ENCODE measurements at places on chromosomes 1 and 21.

DNA sequence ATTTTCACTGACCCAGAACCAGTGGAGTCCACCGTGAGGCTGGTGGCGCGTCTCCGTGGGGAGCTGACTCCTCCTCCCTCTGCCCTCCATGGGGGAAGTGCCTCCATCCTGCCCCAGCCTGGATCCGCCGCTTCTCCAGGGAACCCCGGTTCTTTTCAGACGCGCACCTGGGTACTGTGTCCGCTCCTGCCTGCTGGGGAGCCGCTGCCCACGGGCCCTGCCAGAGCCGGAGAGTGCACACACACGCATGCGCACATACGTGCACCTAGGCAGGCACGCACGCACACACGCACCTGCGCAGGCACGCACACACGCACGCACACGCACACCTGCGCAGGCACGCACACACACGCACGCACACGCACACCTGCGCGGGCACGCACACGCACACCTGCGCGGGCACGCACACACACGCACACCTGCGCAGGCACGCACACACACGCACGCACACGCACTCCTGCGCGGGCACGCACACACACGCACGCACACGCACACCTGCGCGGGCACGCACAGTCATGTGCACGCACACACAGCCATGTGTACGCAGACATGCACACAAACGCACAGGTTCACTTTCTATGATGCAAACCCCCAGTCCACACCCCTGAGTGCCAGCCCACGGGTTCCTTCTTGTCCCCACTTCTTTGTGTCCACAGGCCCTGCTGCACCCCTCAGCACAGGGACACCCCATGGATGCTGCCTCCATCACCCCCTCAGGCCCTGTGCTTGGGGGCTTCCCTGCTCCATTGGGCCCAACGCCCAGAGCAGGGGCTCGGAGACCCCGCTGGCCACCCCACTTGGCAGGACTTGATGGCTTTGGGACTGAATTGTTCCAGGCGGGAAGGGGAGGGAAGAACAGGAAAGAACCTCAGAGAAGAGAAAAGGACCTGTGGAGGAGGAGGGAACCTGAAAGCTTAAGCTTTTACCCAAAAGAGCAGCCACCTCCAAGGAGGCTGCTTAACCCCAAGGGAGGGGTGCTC, 42.7 kb downstream of the MORN1 start:
- no peak for DNase-seq

DNA sequence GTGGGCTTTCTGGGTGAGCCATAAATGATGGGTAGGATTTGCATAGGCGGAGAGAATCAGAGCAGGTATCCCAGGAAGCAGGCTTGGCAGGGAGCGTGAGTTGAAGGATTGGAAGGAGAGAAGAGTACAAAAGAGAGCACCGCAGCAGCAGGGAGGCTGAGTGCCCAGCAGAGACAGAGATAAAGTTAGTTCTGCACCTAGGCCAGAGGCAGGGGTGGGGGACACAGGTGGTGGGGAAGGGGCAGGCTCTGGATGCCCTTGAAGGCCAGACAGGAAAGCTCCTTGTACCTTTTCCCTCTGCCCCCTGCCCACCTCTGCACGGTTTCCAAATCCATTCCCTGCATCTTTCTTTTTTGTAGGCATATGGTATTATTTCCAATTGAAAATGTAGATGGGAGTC, 33.0 kb upstream of the TRABD2B start:
- no peak for DNase-seq

GRCh38 chr21:29637553-29637952, 302.2 kb downstream of the GRIK1 start:
- no peak for DNase-seq

- DNase-seq, result no peak
Observed at GRCh38 chr1:161260376-161261260, 2.1 kb downstream of the PCP4L1 start.

DNA sequence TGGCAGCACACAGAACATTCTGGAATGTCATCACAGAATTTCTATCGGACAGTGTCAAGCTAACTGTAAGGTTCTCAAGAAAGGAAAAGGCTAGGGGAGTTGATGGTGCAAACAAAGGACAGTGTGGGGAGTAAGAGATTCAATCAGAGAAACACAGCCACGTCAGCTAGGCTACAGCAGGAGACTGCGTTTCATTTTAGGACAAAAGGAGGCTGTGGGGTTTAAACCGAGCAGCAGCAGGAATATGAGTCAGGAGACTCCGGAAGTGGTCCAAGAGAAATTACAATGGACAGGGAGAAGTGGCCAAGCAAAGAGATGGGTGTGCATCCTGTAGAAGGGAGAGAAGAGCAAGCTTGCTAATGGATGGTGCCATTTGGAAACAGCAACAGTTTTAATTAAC, 37.4 kb upstream of the C1orf198 start:
- DNase-seq, result no peak

DNA sequence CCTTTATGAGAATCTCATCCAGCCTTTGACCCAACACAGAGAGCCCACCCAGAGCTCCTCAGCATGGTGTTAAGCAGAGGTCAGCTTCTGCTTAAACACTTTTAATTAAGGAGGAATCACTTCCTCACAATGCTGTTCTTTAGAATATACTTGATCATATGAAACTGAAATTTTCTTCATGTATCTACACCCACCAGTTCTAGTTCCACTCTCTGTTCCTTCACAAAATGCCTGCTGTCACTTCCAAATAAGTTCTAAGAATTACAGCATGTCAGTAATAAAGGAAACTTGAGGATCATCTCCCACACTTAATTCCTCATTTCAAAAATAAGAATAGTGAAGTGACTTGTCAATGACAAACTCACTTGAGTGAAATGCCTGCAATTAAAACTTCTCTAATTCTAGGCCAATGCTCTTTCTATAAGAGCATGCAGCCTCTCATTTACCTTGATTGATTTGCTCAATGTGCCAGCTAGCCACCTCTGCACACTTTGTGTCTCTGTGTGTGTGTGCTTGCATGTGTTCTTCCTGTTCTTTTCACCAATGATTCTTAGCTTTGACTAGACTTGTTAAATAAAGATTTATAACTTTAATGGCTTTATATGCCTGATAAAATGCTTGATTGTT, 356.3 kb downstream of the PLPP3 start:
- peak; percentile 78 for DNase-seq

DNA sequence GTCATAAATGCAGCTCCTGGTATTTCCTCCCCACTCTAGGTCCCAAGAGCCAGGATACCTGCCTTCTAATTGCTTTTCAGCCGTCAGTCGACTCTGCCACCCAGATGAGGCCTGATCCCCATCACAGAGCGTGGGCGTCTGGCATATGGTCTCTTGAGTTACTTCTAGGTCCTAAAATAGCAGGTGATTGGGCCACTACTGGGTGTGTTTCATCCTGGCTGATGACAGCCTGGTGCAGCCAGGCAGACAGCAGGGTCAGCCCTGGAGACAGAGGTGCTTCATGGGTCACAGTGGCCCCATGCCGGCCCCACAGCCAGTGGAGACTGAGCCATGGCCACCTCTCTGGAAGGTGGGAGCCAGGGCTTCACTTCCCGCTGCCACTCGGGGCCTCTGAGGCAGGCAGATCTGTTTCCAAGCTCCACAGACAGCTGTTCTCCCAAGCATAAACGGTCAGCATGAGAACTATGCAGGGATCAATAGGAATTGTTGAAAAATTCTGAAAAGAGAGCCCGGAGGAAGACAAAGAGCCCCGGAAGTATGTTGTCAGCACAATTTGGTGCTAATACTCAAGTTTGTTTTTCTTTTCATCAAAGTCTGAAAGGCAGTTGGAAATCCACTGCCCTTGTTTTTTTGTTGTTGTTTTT, 83.0 kb downstream of the MAN1C1 start:
- no peak for DNase-seq

GRCh38 chr1:71650119-71650518, 569.3 kb upstream of the ZRANB2 start:
- no peak for DNase-seq

DNA sequence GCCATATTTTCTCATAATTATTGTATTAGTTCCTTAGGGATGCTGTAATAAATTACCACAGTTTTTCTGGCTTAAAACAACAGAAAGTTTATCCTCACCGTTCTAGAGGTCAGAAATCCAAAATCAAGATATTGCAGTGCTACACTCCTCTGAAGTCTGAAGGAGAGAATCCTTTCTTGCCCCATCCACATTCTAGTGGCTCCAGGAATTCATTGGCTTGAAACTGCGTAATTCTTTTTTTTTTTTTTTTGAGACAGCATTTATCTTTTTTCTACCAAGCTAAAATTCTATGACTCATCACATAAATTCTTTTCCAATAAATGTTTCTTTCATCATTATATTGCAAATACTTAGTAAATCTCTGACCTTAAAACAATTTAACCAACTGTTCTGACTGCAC, 451.0 kb upstream of the RGS18 start:
- no peak for DNase-seq

DNA sequence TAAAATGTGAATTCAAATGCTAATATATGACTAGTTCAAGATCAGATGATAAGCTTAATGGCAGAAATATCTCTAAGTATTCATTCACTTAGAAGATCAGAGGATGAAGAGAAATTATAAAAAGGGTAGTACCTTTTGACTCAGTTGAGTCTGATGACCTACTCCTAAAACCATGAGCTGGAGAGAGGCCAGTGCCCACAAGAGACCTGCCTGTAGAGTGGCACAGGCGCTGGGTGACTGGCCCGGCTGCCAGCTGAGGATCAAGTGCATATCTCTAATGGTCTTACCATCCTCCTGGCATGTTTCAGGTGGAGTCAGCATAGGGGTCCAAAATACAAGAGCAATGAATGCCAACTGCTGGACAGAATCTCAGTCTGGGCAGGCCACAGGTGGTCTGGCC, 14.1 kb downstream of the DDAH1 start:
- DNase-seq, result no peak

- no peak for DNase-seq
Observed at GRCh38 chr1:225825607-225826007, 15.7 kb downstream of the EPHX1 start.

DNA sequence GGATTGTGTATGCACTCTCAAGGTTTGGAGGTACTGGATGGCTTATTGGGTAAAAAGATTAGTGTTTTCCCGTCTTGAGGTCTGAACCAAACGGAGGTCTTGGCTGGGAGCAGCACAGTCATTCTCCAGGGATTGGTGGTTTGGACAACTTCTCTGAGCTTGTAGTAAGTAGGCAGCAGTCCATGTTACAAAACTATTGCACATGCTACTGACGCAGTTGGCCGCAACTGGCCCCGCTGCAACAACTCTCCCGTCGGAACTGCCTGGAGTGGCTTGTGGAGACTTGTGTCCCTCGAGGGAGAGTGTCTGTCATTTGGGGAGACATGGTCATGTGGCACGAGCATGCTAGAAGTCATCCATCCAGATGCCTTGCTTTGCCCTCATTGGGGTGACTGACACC, 276.0 kb downstream of the TM2D1 start:
- no peak for DNase-seq

Data from inflammatory macrophage treated with lipopolysaccharide for 1 hour (primary cell).